ENCODE measurements at places on chromosomes 11 and 22.

DNA sequence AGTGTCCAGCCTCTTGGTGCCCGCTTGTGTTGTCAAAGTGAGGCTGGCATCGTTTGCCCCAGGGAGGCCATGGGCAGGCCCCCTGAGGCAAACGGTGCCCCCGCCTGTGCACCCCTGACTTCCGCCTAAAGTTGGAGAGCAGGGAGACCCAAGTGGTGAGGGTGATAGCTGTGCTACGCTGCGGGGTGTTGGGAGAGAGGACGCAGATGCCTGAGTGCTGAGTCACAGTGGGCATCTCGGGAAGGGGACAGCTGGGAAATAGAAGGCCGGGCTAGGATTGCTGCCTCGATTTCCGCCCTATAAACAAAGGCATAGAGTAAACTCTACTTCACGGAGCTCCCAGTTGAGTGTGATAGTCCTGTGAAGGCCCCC is 5.8 kb downstream of the GRIK4 start:
- no peak for DNase-seq

DNA sequence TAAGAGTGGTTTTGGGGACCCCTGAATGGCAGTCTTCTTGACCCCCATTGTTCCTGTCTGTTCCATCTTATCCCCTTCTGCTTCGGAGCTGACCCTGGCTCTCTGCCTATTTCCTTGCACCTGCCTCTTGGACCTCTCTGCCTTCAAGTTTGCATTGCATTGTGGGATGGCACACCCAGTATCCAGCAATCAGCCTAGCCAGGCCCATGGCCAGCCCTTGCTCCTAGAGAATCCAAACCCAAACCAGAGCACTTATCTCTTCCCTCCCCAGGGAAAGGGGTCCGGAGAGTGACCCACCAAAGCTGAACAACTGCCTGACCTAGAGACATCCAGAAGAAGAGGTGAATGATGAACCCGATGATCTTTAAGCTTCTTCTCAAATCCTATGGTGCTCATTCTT is 607.3 kb upstream of the CADM1 start:
- no peak for DNase-seq

GRCh38 chr11:41175304-41175972 is 284.0 kb downstream of the LRRC4C start:
- peak; percentile 37 for DNase-seq

- peak; percentile 38 for DNase-seq
Measured at GRCh38 chr11:114259124-114259526, 37.1 kb upstream of the NNMT start.

DNA sequence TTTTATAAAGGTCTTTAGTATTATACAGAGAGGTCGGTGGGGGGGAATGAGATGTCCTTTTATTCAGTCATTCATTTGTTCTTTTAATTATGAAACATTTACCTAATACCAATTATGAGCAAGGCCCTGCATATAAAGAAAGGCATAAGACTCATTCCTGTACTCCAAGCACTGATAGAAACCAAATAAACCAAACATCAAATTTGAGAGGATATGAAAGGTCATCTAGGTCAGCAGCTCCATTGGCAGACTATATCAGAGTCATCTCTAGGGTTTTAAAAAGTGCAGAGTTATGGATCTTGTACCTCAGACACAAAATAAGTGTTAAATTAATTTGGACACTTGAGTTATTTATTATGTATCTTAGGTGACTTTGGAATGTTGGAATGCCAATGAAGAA is 71.5 kb downstream of the CASP12 start:
- no peak for DNase-seq

- DNase-seq = no peak
Measured at GRCh38 chr22:48939441-48940265, 888.0 kb downstream of the BRD1 start.

- no peak for DNase-seq
Measured at GRCh38 chr11:10134975-10135481, 159.0 kb downstream of the SBF2 start.

GRCh38 chr11:101341578-101341977 is 212.0 kb upstream of the PGR start:
- DNase-seq = no peak

DNA sequence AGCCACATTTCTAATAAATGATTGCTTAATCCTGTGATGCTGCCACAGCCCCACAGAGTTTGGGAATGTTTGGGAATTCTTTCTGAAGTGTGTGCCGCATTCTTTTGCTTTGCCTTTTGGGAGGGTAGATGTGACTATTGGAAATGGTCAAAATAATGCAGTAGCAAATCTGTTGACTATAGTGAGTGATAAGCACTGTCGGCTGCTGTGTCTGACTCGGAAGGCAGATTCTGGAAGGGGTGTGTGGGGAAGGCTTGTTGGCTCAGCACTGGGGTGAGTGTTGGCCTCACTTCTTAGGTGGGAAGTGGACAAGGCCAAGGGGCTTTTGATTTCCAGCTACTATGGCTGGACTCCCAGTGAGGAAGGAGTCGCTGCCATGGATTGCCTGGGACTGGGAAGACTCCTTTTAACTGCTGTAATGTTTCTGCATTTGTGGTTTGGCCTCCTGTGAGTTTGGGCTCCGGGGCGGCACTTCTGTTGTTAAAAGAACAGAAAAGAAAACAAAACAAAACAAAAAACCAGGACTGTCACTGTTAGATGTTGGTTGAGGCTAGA is 20.1 kb downstream of the ZBTB16 start:
- no peak for DNase-seq

DNA sequence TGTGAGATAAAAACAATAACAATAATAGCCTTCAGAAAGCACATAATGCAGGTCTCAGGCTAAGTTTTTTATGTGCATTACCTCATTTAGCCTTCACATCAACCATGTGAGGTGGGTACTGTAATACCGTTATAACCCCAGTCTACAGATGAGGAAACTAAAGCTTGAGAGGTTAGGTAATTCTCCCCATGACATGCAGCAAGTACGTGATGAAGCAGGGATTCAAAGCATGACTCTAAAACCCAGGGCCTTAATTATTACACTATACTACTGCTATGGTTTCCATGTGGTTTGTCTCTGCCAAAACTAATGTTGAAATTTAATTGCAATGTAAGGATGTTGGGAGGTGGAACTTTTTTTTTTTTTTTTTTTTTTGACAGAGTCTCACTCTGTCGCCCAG is 37.7 kb upstream of the FDX1 start:
- DNase-seq = no peak

DNA sequence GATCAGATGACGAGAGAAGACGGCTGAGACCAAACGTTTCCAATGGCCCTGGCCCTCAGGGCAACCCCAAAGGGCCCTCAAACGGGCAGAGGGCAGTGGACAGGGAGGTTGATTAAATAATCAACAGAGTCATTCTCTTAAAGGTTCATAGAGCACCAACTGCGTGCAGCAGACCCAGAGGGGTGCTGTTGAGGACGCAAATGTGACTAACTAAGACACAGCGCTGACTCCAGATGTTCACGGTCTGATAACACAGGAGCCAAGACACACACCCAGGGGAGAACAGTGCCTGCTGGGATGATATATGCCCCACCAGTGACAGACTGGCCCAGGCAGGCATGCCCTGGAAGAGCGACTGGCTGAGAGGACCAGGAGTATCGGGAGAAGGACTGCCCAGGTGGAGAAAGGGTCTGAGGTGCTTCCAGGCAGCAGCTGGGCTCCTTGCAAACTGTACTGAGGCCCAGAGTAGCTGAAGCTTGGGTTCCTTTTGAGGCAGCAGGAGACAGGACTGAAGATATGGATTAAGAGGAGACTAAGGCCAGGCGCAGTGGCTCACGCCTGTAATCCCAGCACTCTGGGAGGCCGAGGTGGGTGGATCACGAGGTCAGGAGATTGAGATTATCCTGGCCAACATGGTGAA is 7.7 kb downstream of the VWCE start:
- no peak for DNase-seq

- no peak for DNase-seq
Measured at GRCh38 chr11:110855191-110855590, 143.0 kb upstream of the ARHGAP20 start.

- no peak for DNase-seq
Measured at GRCh38 chr11:118006153-118006534, 19.9 kb downstream of the IL10RA start.
